Stimulated activated CD8-positive, alpha-beta memory T cell treated with anti-CD3 and anti-CD28 coated beads, Interleukin-7, amount 100 ng/mL, for 24 hours (primary cell): ENCODE measurements at places on chromosomes 3 and 15.

GRCh38 chr15:40063563-40064011, 24.6 kb upstream of the SRP14 start:
- DNase-seq, result no peak

DNA sequence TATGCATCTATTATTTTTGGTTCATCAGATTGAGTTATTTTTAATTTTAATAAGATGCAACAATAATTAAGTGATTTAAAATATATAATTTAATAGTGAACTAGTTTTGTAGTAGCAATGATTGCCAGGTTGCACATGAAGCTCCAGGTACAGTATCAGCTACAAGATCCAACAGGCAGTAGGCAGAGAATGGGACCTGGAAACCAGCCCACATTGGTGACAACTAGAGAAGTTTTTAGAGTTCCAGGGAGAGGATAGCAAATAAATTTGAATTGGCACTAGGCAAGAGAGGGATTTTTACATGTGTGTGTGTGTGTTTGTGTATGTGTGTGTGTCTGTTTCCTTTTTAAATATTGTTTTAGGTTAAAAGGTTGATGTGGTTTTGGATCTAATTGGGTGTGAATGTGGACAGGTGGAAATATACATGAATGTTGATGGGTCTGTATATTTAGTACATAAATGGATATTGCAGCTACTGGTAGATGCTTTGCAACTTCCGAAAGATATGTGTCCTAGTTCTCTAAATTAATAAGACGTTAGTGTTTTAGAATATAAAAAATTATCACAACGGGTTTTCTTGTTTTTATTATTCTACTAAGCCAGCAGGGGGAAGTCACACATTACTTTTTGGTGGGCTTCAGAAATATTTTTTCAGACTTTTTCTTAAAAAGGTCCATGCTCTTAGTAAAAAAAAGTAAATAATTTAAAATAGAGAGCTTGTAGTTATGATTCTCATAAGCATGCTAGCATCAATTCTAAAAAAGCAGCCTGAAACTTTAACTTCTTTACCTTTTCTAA, 110.1 kb upstream of the GBE1 start:
- no peak for DNase-seq

- no peak for DNase-seq
Observed at GRCh38 chr3:149363053-149363452, 14.4 kb downstream of the TM4SF1 start.

DNA sequence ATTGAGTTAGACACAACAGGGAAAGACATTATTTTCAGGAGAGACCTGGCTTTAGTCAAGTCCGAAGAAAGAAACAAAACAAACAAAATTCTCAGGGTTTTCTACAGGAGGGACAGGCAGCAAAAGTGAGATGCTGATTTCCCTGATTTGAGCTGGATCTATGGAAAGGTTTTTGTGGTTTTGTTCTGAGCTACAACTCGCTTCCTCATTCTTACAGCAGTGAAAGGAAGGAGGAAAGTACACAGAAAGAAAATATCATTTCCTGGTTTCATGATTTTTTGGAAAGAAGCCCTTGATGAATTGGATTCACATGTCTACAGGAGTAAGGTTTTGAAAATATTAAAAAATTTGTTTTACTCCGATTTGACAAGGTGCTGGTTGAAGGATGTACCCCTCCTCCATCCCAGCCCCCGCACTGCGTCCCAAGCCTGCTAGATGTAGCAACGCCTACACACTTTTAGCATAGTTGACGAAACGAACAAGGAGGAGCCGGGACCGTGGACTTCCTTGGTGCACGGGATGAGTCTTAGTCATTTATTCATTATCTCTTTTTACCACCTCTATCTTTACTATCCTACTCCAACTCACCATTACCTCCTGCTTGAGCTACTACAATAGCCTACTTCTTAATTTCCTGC, 10.8 kb downstream of the PRICKLE2 start:
- no peak for DNase-seq

DNA sequence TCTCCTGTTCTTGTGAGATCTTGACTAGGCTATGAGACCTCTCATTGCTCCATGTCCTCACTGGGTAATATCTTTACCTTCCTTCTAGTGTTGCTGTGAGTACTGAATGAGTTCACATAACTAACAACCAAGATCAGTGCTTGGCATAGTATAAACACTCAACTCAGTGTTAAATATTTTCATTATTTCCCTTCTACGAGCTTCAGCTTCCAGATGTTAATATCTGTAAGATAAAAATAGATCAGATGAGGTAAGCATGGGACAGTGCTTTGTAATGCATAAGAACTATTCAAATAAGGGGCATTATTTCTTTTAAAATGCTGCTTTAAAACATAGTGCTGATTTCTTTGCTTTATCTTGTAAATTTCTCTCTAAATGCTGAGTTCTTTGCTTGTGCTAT, 130.8 kb downstream of the DIPK2A start:
- DNase-seq, result no peak

- DNase-seq, result no peak
Observed at GRCh38 chr3:126124896-126125295, 41.0 kb upstream of the SLC41A3 start.

DNA sequence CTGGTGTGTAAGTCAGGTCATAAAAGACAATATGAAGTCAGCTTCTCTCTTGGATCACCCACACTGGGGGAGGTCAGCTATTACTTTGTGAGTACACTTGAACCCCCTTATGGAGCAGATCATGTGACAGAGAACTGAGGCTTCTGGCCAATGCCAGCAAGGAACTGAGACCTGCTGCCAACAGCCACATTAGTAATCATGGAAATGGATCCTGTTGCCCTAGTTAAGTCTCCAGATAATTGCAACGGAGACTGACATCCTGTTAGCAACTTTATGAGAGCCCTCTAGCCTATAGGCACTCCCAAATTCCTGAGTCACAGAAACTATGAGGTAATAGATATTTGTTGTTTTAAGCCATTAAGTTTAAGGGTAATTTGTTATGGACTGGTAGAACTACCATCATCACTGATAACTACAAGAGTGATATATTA, 110.4 kb upstream of the GMNC start:
- DNase-seq, result no peak
